ENCODE measurements at places on chromosomes 7 and 10.
A peak's percentile ranks its signal among the peaks of the same experiment; 100 is the strongest.

DNA sequence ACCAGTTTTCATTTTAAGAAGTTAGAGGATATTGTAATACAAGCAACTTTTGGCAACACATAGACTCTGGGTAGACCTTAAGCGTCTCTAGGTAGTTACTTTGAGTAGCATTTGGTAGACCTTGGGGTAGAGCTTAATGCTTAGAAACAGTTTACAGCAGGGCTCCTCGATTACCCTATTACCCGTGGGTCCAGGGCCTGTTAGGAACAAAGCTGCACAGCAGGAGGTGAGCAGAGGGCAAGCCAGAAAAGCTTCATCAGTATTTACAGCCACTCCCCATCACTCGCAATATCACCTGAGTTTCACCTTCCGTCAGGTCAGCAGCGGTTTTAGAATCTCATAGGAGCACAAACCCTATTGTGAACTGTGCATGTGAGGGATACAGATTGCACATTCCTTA is 173.5 kb downstream of the TSPAN12 start:
- no peak for DNase-seq

DNA sequence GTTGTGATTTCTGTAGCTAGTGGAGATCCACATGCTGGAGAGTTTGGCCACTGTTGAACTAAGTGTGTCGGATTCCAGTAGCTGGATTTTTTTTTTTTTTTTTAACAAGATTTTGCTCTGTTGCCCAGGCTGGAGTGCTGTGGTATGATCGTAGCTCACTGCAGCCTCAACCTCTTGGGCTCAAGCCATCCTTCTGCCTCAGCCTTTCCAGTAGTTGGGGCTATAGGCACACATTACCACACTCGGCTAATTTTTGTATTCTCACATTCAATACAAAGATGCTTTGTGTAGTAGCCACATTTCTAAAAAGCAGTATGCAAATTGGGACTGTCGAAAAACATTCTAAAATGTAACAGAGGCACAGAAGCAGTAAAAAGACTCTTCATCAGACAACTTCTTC is 63.5 kb downstream of the RABGEF1 start:
- no peak for DNase-seq

GRCh38 chr10:84158061-84158460 is 15.5 kb upstream of the GPR15LG start:
- DNase-seq = no peak

DNA sequence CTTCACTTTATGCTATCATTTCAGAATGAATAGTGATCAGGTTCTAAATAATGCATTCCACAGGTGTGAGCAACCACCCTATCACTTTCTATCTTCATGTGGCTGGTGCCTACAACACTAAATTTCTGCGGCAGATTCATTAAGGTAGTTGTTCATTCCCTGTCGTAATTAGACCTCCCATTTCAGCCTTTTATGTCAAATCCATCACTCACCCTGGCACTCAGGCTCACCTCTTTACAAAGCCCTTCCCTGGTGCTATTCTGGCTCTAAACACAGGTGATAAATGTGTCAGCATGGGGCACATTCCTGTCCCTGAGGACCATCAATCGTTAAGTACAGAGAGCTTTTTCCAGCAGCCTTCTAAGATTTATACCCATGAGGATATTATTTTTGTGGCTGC is 300.0 kb upstream of the C7orf33 start:
- DNase-seq = no peak

GRCh38 chr10:63008491-63008890 is 124.6 kb upstream of the NRBF2 start:
- DNase-seq = peak; percentile 6

DNA sequence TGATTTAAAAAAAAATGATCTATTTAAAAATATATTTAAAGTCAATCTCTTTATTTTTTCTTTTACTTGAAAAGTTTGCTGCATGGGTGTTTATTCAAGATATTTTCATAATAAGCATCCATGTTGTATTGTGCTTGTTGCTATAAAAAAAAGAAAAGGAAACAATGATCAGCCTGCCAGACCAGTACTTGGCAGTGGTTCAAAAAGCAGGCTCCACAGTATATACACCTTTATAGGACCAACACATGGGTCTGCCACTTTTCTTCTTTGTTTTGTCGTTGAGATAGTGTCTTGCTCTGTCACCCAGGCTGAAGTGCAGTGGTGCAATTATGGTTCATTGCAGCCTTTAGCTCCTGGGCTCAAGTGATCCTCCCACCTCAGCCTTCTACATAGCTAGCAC is 228.0 kb downstream of the TWIST1 start:
- DNase-seq = no peak

GRCh38 chr7:123622660-123623386 is 21.2 kb downstream of the ASB15 start:
- DNase-seq = no peak

DNA sequence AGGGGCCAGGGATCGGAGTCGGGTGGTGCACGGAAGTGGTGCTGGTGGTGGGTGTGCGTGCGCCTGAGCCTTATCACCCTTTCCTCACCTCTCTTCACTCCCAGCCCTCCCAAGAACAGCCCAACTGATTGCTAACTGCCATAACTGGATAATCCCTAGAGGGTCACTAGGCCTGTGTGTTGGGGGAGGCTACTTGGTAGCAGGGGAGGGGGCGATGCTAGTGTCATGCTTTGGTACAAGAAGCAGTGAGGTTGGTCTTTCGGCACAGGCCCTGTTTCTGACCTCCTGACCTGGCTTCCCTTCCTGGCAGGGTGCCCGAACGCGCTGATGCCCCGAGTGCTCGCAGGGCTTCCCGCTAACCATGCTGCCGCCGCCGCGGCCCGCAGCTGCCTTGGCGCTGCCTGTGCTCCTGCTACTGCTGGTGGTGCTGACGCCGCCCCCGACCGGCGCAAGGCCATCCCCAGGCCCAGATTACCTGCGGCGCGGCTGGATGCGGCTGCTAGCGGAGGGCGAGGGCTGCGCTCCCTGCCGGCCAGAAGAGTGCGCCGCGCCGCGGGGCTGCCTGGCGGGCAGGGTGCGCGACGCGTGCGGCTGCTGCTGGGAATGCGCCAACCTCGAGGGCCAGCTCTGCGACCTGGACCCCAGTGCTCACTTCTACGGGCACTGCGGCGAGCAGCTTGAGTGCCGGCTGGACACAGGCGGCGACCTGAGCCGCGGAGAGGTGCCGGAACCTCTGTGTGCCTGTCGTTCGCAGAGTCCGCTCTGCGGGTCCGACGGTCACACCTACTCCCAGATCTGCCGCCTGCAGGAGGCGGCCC is 652 bp downstream of the KAZALD1 start:
- DNase-seq = peak; percentile 50

Measured in MV-4-11 (cell line).